T-helper 9 cell (primary cell): ENCODE measurements at places on chromosomes 2 and 18.

DNA sequence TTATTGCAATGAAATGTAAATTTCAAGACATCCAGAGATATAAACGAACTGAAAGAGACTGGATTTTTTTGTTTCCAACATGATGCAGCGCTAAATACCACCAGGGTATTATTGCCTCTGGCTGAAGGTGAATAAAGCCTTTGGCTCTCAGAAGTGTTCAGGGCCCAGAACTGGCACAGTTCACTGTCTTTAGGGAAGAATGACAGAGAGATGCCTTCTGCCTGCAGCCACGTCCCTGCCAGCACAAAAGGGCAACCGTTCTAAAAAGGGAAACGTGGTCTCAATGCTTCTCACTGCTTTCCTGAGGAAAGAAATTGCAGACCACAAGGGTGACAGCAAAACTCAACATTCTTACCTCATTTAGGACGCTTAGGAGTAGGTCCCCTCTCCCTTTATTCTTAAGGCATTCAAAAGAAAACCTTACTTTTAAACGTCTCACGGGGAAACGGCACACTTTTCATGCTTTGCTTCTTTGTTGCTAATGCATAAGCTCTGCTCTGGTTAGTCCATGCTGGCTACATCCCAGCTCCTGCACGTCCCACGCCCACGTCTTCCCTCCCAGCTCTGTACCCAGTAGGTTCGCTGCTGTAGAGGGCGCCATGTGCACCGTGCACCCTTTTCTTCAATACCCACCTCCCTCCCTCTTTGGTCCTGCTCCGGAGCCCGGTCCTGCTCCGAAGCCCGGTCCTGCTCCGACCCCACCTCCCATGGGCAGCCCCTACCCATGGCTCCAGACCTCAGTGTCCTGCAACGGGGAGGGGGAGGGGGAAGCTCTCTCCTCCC, 171.0 kb downstream of the HRH4 start:
- DNase-seq = no peak

DNA sequence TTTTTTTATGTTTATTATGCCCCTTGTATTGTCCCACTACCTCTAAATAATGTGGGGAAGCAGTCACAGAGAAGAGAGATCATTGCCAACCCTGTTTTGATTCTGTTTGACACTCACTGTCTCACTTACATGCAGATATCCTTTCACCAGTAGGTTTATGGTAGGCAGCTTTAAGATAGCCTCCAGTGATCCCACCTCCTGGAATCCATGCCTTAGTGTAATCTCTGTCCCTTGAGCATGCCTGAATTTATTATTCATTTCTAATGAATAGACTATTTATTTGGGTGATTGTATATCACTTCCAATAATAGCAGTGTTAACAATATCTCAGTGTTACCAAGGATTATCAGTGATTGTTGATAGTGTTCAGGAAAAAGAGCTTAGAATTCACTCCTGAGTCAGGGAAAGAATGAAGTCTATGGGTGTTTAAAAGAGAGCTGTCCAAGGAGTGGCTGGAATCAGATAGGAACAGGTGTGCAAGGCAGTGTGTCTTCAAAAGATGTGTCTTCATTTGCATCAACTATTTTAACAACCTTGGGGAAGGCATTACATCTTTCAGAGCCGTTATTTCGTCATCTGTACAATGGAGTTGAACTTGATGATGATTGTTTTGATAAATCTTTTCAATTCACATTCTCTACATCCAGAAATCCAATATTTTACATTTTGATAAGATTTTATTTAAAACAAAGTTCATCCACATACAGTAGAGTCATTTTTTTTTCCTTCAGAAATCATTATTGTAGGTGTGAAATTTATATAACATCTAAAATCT, 31.9 kb downstream of the PKP4 start:
- no peak for DNase-seq

- no peak for DNase-seq
These were observed 50.5 kb upstream of the ST8SIA3 start for GRCh38 chr18:57301573-57302559.

GRCh38 chr2:69291004-69291650, 95.9 kb downstream of the GFPT1 start:
- no peak for DNase-seq

DNA sequence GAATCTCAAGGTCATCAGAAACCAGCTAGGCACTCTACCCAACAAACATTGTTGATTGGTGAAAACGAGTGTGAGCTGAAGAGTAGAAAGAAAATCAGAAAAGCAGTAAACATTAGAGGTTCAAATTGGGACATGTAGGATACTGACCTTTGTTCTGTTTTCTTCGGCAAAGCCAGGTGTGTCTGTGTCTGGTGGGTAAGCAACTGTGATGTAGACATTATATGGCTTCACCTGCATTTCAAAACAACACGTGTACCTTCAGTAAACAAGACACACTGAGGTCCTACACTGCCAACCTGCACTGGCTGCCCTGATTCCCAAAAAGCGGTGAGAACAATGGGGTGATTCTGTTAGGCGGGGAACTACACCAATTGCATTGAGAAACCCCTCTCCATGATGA, 22.7 kb downstream of the KDSR start:
- DNase-seq = no peak

GRCh38 chr2:12941203-12941602, 224.5 kb downstream of the TRIB2 start:
- DNase-seq = no peak

- DNase-seq = no peak
These were observed 75.1 kb upstream of the PXDN start for GRCh38 chr2:1819419-1819818.

DNA sequence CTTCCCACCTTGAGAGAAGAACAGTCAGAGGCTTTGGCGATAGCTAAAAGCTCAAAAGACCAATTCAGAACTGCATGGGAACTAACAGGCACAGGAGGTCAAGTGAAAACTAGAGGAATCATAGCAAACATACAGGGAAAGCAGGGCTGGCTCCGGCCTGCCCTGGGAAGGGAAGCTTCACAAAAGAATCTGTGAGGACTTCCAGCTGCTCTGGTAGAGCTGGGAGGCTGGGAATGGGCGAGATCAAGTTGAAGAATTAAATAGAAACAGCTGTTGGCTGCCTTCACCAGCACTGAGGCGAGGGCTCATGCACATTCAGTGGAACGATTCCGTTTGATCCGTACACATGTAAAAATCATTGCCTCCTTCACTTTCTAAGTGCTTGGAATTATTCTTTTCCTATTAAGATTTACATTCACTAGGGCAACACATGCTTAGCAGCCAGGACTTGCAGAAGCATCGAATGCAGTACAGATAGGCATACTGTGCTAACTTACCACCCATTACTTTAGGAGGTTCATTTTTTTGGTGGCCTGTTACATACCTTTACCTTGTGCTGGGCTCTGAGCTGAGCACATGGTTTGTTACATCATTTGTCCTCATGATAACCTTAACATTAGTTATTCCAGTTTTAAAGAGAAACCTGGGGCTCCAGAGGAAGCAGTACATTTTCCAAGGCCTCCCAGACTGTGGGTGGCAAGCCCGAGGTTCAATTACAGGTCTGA, 125.4 kb upstream of the RNF152 start:
- no peak for DNase-seq

- no peak for DNase-seq
These were observed 235.6 kb downstream of the BCL11A start for GRCh38 chr2:60317844-60318243.

- no peak for DNase-seq
These were observed 126.6 kb downstream of the KCNH7 start for GRCh38 chr2:162711832-162712540.

GRCh38 chr2:227687189-227687588, 20.6 kb downstream of the SCYGR5 start:
- no peak for DNase-seq

DNA sequence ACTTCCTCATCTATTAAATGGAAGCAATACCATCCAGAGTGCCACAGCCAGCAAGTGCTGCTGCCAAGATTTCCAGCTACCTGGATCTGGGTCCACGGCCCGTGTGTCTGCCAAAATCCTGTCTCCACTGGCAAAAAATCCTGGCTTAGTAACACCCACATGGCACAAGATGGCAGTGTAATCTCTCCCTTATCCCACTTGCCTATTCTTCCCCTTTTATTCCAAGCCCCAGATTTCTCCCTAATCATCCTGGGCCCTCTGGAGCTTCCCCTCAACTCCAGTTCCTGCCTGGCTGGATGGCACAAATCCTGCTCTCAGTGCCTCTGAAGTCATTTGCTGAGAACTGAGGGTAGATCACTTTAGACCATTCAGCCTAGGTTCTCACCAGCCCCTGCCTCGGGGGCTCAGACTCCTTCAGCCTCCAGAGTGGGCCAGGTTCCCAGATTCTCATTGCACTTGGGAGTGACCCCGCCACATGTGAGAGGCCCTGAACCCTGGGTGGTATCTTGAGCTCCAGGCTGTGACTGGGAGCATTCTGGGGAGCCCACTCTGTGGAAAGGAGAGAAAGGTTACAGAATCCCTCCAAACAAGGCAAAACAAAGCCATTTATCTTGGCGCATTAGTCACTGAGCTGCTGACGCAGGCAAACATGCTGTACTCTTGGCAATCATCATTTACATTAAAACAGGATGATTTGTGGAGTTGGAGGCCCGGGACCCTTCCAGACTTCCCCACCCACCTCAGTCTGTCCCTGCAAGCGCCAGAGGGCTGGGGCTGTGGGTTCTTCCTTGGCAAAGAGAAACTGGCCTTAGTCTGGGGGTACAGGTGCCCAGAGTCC, 325.8 kb downstream of the DYSF start:
- DNase-seq = no peak

DNA sequence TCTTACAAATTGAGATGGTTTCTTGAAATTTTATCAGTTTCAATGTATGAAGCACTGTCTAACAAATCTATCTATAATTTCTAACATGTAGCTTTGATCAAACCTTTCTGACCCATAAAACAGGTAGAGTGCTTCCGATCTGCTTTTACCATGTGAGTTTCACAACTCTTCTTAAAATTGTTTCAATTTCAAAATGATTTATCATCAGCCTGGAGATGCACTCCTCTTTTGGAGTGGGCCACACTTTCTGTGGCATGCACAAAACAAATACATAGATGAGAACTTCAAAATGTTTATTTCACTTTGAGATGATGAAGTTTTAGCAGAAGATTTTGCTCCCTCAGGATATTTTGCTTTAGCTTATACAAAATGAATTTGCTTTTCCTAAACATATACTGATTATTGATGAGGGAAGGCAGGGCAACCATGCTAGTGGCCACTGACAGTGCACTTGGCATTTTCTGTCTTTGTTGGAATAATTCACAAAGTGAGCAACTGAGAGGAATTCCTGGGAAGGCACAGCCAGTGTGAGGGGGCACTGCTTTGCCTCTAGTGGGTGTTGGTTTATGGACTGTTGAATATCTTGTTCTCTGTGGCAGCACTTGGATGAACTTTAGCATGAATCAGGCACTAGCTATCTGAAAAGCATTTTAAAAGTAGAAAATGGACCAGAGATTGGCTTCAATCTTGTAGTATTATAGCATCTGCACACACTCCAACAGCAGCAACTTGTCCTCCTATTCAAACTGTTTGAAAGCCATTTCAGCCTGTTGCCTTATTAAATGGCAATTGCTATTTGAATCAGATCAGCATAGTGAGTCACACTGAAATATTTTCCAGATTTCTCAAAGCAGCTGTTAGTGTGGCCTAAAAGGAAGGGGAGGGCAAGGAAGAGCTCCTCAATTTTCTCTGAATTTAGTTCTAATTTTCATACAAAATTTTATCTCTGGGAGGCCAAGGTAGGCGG, 193.2 kb downstream of the CCDC85A start:
- no peak for DNase-seq

GRCh38 chr2:57397550-57398360, 648.9 kb upstream of the VRK2 start:
- DNase-seq = no peak

DNA sequence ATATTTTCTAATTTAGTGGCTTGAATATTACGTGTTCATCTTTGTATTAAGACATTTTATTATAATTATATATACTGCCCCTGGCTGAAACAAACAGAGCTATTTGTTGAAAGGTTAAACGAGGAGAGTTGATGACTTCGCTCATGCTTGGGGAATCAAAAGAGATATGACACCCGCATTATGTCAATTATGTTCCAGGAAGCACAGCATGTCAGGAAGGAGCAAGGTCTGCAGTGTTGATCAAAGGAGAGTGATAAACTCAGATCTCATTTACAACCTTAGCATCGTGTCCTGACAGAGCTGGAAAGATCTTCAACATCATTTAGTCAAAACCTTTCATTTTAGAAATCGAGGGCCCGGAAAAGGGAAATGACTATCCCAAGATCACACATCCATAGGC, 510.1 kb downstream of the TDRD15 start:
- no peak for DNase-seq

- no peak for DNase-seq
These were observed 7.8 kb upstream of the DYNC2LI1 start for GRCh38 chr2:43766006-43766405.

DNA sequence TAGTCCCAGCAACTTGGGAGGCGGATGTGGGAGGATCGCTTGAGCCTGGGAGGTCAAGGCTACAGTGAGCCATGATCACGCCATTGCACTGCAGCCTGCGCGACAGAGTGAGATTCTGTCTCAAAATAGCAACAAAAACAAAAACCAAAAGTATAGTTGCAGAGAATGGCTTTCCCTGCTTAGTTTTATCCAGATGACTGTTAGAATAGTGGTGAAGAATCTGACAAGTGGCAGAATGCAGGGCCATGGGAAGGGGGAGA, 53.8 kb downstream of the NEDD4L start:
- DNase-seq = no peak

GRCh38 chr2:221448844-221449390, 123.2 kb downstream of the EPHA4 start:
- no peak for DNase-seq

DNA sequence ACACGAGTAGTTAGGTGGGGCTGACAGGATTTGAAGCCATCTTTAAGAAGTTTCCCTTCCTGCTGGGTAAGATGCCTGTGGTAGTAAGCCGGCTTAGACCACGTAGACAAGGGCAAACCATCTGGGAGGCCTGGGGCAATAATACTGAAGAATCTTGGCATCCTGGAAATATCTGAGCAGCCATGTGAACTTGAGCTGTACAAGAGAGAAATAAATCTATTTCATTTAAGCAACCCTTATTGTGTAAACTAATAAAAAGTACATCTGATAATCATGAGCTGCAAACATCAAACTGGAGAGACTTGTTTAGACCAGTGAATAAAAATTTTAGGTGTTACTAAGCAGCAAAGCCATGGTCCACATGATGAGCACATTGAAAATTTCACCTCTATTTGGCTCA, 11.4 kb upstream of the CETN1 start:
- DNase-seq = no peak

DNA sequence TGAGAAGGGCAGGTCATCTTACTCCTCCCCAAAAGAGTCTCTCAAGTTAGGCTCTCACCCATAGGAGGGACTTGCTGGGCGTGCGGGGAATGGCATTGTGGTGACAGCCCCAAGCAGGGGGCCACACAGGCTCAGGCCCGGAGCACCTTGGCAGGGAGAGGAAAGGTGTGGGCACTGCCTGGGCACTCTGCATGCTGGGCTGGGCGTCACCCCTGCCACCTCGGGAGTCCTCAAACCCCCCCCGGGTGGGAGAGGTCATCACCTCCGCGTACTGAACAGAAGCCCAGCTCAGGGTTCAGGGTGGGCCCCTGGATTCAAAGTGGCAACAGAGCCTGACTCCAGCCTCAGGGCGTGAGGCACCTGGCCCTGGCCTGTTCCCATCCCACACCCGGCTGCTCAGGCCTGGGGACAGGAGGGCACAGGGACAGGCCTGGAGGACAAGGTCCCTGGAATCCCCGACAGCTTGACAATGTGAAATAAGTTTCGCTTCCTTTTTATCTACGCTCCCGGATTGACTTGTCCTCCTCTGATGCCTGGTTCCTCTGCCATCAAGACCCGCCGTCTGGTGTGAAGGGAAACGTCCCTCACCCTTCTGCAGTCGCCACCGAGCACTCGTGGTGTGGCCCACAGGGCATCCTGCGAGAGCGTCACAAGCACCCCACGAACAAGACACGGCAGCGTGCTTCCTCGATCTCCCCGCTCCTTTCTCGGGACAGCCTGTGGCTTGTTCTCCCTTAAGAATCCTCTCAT, 97.8 kb downstream of the HDAC4 start:
- DNase-seq = no peak
